ENCODE measurements at places on chromosomes 3 and 15.

GRCh38 chr3:183584246-183584913 is 28.9 kb upstream of the KLHL6 start:
- DNase-seq = no peak

GRCh38 chr3:150623945-150624344 is 20.8 kb downstream of the SELENOT start:
- DNase-seq = no peak

DNA sequence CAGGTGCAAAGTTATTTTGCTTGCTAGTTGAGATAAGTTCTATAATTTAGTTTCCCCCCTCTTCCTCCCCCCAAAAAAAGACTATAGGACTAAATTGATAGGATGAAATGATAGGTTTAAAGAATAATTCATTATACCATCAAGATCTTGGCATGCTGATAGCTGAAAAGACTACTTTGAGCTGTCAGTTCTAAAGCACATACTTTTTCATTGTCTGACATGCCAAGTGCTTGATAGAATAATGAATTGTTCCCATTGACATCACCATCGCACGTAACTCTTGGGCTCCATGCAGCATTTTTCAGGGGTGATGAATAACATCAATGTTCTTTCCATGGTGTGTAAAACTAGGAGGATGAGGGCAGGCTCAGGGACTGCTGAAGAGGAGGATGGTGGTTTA is 32.3 kb upstream of the TAFA4 start:
- no peak for DNase-seq

DNA sequence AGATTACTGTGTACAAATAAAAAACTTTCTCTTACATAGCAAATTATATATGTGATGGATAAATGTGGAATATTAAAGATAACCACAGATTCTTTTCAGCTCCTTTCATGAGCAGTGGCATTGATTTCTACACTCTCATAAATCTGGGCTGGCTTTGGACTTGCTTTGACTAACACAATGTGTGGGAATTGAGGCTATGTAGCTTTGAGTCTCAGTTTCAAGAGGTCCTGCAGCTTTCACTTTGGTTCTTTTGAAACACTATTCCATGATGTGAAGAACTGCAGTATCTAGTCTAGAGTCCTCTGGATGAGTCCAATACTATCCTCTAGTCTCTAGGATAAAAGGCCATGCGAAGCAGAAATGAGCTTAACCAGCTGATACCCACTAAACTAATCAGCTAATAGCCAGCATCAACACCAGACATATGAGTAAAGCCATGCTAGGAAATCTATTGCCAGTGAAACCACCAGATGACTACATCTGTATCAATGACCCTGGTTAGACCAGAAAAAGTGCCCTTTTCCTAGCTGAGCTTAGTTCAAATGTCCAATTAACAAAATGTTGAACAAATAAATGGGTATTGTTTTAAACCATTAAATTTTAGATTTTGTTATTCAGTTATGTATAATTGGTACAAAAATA is 274.9 kb upstream of the ZPLD1 start:
- DNase-seq = no peak

Measured in stimulated activated effector memory CD8-positive, alpha-beta T cell treated with anti-CD3 and anti-CD28 coated beads, Interleukin-12 subunit alpha, Interleukin-12 subunit beta, amount 100 ng/mL, for 72 hours (primary cell).